Neural progenitor cell (in vitro differentiated cells): ENCODE measurements at places on chromosomes 12 and 14. TPM values are rescaled to one million over a fixed set of nuclear protein-coding genes. Genes with fewer than 3 reads are reported as not detected.

GRCh38 chr12:24931666-24932405 lies 17.1 kb downstream of the BCAT1 start:
- peaks cover 27% of the 10 kb centered on the region for H3K4me1 ChIP-seq
- no peak for DNase-seq
- H3K36me3 ChIP-seq, result peaks cover 11% of the 10 kb centered on the region
- H3K4me3 ChIP-seq, result no peak overlapping the region

GRCh38 chr12:77946541-77947061 lies 115.9 kb downstream of the NAV3 start:
- no peak for DNase-seq
- no peak overlapping the region for H3K27ac ChIP-seq
- H3K4me1 ChIP-seq, result no peaks in the 10 kb centered on the region
- H3K4me3 ChIP-seq, result no peak overlapping the region

DNA sequence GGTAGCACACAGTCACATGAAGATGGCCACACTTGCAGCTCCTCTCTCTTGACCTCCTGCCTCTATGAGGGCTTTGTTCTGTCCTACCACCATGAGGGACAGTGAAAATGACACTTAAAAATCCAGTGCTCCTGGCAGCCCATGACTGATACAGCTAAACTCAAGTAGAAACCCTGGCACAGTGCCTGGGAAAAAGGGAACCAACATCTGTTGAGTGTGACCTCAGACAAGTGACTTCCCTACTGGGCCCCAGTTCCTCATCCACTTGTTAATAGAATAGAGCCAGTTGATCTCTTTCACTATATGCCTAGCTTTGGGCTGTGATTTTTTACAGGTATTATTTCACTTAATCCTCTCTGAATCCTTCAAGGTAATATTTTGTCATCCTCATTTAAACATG lies 4.8 kb downstream of the GUCY2C start:
- H3K27me3 ChIP-seq, result no peaks in the 10 kb centered on the region
- no peaks in the 10 kb centered on the region for H3K4me1 ChIP-seq
- DNase-seq, result no peak
- no peak overlapping the region for H3K27ac ChIP-seq

GRCh38 chr12:122851820-122852219 lies 16.6 kb downstream of the HIP1R start:
- H3K4me1 ChIP-seq, result no peaks in the 10 kb centered on the region
- no peaks in the 10 kb centered on the region for H3K27me3 ChIP-seq
- DNase-seq, result no peak
- no peak overlapping the region for H3K4me3 ChIP-seq

DNA sequence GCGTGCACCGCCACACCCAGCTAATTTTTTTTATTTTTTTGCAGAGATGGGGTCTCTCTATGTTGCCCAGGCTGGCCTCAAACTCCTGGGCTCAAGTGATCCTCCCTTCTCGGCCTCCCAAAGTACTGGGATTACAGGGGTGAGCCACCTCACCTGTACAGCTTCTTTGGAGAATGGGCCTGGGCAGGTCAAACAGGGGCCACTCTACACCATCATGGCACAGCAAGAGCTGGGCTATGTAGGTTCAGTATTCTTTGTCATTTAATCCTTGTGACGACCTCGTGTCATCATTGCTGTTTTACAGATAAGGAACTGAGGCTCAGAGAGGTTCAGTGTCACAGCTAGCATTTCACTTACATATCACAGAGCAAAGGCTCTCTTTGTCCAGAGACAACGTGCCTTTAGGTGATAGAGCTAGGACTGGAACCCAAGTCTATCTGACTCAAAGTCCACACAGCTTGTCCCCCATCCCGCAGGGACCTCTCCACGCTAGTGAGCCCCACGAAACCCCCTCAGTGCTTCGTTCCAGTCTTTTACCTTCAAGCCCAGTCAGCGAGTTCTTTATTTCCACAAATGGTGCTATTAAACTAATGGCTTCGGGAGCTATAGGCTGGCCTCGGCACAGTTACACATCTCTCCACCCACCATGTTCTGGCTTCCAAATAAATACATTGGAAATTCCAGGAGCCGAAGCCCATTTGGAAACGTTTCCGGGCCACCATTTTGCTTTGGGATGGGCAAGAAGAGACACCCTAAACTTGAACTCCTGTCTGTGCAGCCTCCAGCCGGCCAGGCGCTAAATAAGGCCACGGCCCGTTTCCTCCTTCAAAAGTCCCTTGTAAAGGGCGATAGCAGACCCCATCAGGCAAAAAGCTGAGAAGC lies 660 bp upstream of the MAP1LC3B2 start:
- H3K27me3 ChIP-seq, result no peaks in the 10 kb centered on the region
- H3K36me3 ChIP-seq, result no peaks in the 10 kb centered on the region
- no peak overlapping the region for H3K27ac ChIP-seq
- H3K4me3 ChIP-seq, result no peak overlapping the region
- no peak for DNase-seq

GRCh38 chr14:93079321-93079720 lies 36.4 kb downstream of the ITPK1 start:
- H3K27me3 ChIP-seq, result no peaks in the 10 kb centered on the region
- no peak overlapping the region for H3K4me3 ChIP-seq
- H3K4me1 ChIP-seq, result no peaks in the 10 kb centered on the region

The PLEKHD1 gene
- not detected in 2 replicates for total RNA-seq
